GM18507 (cell line): ENCODE measurements at places on chromosomes 1 and 21.

DNA sequence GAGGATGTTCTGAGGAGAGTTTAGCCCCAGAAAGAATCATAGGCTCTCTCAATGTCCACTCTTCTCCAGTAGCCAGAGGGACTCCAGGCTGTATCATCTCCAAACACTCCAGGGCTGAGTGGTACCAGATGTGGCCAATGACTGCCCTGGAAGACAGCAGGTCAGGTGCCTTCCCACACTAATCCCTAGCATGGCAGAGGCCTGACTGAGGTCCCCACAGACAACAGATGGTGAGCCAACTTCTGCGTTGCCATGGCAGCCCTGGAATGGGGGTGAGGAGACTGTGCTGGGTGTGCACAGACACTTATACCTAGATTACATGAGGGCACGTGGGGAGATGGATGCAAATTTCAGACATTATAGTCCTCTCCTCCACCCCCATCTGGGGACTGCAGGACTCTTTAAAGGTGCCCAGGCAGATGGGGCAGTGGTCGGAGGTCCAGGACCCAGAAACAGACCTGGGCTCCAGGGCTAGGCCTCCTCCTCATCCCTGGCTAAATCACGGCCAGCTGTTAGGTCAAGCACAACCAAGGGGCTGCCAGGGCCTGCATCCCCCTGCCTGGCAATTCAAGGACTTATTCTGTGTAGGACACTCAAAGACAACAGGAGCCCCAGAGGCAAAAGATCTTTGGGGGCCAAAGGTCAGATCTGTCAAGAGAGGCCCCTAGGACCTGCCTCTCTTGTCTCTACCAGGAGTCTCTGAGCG, 42.9 kb downstream of the CAMK2N1 start:
- no peak for DNase-seq

GRCh38 chr1:204286831-204287421, 72.8 kb downstream of the PLEKHA6 start:
- no peak for DNase-seq

DNA sequence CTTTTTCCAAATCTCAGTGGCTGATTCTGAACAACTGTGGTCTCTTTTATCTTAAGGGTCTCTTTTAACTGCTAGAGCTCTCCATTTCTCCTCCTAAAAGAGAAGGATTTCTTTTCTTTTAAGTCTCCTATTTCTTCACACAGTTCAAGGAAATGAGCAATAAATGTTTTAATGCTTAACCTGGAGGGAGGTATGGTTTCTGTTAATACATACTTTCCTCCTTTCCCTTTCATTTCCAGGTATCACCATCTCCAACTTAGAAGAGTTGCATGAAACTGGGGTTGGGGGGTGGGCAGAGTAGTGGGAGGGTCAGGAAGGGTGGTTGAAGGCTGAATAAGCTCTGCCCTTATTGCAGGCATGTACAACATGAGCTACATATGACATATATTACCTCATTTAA, 31.4 kb downstream of the HSD3B2 start:
- DNase-seq: no peak

DNA sequence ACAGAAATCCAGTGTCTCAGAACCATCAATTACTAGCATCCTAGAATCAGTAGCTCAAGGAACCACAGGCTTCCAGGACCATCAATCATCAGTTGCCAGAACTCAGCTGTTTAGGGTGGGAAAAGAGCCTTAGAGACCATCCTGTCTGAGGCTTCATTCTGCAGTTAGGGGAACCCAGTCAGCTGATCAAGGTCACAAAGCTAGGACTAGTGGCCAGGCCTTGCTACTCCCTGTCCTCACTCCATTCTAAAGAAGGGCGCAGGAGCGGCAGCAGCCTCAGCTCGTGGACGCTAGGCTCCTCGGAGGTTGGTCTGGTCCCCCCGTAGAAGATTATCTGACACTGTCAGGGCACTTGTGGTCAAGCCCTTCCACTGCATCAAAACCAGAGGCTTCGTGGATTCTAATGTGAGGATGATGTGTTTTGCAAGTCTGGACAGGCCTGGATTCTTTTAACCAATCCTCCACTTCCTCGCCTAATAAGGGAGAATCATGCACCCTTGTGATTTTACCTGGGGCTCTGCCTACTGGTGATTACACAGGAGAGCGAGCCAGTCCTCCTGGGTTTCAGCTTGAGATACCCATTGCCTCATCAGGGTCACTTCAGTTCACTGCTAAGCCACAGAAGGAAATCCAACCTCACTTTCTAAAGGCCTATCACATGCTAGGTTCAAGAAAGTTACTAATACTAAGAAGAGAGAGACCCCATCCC, 41.7 kb upstream of the IFFO2 start:
- no peak for DNase-seq

DNA sequence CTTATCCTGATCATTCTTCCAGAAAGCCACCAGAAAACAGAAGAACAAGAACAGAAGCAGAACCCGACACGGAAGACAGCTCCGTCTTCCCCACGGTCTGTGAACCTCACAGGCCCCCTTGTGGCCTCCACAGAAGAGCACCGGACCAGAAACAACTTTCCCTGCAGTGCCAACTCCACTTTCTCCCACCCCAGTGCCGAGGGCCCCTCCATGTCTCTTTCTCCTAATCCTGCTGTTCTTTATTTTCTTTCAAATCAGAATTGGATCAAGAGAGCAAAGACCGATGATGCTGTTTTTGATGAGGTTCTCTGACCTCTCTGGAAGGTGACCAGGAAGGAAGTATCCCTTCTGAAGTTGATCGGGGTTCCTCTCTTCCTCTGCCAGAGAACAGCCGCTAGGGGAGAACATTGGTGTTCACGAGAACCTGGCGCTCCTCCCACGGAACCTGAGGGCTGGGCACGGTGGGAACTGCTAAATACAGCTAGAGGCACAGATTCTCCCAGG, 58.9 kb upstream of the CTTNBP2NL start:
- DNase-seq: no peak

DNA sequence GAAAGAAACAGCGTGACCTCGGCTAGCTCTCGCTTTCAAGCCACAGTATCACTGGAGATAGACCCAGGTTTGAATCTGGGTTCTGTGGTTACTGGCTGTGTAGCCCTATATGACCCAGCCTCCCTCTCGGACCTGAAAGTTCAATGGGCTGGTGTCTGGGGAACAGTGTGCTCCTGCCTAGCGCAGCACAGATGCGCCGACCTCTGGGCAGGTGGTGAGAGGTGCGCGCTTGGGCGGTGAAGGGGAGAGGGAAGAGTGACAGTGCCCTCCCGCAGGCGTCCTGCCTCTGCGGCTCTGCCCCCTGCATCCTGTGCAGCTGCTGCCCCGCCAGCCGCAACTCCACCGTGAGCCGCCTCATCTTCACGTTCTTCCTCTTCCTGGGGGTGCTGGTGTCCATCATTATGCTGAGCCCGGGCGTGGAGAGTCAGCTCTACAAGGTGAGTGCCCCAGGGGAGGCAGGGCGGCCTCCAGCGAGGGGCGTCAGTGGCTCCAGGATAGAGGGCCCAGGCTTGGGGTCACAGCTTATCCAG, 10.5 kb downstream of the SERINC2 start:
- peak; percentile 79 for DNase-seq

DNA sequence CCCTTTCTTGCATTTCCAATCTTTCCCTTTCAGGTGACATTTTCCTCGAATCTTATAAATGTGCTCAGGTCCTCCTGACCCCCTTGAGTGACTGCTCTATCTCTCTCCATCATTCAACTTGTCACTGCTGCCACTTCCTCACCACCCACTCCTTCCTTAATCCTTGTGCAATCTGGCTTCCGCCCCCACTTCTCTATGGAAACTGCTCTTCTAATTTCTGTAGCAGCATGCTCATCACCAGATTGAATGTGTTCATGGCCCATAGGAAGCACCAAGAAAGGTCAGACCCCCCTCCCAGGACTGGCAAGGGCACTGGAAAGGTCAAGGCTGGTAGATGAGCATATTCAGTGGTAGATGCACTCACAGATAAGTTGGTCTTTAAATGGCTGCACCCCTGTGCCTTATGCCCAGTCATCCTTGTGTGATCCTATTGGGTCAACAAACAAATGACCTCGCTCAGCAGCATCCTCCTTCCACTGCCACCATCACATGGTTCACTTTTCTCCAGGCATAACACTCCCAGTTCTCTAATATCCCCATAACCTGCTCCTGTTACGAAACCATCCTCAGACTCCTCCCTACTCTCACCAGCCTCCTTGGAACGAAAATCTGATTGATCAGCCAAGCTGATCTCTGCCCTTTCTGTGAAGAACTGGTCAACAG, 288.5 kb upstream of the POU3F1 start:
- DNase-seq: no peak

DNA sequence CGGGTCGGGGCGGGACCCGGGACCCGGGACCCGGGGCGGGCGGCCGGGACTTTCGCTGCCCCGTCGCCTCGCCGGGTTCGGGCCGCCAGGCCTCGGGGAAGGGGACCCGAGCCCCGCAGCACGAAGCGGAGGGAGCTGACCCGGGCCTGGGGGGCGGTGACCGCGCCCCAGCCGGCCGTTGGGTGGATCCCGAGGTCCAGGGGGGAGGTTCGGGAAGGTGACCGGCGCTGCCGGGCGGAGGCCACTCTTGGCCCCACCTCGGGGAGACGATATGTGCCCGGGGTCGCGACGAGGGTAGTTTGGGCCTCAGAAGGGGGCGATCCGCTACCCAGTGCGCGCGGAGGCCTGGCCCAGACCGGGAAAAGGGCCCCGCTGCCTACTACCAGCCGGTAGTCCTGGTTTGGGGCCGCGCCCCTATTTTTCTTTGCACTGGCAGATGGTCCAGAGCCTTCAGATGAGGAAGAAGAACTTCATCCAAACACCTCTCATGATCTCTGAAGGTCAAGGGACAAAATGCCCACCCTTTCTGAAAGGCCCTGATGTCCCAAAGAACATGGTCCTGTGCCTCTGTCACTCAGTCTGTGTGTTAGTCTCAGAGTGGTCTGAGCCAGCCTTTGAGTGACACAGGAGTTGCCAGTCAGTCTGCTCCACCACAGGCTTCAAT, 766 bp downstream of the AGO4 start:
- no peak for DNase-seq

GRCh38 chr1:190046231-190046630, 431.4 kb downstream of the BRINP3 start:
- no peak for DNase-seq

DNA sequence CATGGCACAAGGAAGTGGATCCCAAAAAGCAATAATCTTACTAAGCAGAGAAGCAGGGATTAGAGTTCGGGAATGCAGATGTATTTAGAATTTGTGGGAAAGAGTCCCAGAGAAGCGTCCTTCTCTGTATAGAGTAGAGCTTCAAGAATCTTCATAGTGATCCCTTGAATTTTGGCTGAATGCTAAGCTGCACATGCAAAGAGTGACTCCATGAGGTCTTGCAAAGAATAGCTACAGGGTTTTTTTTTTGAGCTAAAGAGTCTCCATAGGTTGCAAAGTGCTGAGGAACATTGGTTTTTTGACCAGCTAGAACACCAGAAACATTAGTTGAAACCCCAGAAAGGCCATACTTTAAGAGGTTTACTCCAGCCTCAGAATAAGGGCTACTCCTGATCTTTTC, 206.7 kb downstream of the CTH start:
- DNase-seq: no peak

GRCh38 chr21:38702196-38702595, 103.5 kb upstream of the ETS2 start:
- DNase-seq: no peak

DNA sequence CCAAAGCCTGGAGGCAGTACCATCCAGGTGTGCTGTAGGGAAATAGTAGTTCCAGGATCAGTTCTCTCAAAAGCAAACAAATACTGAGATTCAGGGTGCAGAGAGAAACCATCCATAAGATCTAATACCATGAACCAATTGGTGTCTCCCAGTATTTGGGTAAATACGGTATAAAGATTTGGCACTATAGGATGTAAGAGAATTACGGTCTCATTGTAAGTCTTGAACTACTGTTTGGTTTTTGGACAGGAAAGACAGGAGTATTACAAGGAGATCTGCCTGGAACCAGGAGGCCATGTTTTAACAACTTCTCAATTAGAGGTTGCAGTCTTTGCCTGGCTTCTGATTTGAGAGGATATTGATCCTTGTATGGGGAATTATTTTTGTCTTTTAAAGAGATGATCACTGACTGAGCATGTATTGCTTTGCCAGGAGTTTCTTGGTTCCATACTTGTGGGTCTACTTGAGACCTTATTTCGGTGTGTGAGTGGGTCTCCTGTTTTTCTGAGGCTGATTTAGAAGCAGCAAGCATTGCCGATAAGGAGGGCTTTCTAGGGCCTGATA, 10.2 kb downstream of the AADACL4 start:
- no peak for DNase-seq

- no peak for DNase-seq
Observed at GRCh38 chr1:20578721-20579395, 10.0 kb upstream of the CDA start.

- no peak for DNase-seq
Observed at GRCh38 chr1:42747125-42747524, 7.1 kb upstream of the CLDN19 start.

- no peak for DNase-seq
Observed at GRCh38 chr1:233490488-233490887, 123.4 kb upstream of the KCNK1 start.
